ENCODE measurements at places on chromosomes 4 and X.

DNA sequence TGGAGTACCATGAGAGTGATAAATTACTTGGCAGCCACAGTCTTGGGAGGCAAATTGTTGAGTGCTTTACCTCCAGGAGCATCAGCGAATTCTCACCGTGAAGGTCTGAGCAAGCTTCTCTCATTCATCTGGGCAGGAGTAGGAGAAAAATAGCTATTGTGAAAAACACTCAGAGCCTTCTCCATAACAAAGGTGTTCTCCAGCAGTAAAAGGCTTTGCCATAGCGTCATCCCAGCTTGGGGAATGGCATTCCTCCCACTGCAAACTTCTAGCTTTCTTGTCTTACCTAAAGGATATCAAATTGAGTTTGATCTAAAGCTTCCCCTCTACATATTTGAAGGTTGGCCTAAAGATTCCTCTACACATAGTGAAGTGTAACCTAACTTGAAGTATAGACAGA, 29.8 kb upstream of the MAGEA11 start:
- no peak for DNase-seq

DNA sequence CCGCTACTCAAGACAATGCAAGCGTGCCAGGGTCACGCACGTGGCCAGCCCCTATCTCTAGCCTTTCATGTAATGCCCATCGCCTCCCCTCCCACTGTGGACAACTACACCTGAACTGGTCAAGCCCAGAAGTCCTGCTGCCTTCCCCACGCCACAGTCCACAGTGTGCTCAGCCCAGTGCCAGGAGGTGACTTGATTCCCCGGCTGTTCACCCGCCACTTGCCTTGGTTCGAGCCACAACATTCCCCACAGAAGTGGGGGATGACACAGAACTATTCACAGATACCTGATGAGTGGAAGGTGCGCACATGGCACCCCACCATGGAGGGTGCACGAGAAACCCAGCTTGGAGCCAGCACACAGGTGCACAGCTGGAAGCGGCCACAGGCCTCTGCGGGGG, 6.8 kb downstream of the ARHGAP4 start:
- DNase-seq: no peak

DNA sequence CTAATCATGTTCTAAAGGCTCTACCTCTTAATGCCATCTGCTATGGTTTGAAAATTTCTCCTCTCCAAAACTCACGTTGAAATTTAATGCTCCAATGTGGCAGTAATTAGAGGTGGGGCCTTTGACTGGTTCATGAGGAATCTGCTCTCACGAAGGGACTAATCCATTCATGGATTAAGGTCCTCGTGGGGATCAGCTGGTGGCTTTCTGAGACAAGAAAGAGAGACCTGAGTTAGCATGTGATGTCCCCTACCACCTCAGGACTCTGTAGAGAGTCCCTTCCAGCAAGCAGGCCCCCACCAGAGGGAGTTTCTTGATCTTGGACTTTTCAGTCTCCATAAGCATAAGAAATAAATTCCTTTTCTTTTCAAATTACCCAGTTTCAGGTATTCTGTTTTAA, 65.3 kb downstream of the WDFY3 start:
- DNase-seq: no peak

DNA sequence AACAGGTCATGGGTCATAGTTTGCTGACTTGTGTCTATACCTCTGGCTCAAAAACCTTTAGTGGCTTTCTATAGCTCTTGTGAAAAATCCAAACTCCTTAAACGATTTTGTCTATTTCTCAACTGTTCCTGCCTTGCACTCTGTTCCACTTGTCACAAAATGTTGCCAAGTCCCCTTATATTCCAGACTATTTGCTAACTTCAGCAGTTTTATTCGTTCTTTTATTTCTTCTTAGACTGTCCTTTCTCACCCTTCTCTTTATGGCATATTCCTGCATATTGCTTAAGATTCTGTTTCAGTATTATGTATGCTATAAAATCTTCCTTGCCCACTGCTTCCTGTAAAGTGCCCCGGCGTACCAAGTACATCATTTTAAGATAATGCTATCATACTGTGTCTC, 80.8 kb downstream of the RAB28 start:
- no peak for DNase-seq

- no peak for DNase-seq
Measured at GRCh38 chr4:155444721-155445120, 68.0 kb upstream of the MAP9 start.

- DNase-seq: no peak
Measured at GRCh38 chrX:43481576-43481975, 174.5 kb upstream of the MAOA start.

- no peak for DNase-seq
Measured at GRCh38 chrX:38165023-38165422, 55.6 kb downstream of the SRPX start.

DNA sequence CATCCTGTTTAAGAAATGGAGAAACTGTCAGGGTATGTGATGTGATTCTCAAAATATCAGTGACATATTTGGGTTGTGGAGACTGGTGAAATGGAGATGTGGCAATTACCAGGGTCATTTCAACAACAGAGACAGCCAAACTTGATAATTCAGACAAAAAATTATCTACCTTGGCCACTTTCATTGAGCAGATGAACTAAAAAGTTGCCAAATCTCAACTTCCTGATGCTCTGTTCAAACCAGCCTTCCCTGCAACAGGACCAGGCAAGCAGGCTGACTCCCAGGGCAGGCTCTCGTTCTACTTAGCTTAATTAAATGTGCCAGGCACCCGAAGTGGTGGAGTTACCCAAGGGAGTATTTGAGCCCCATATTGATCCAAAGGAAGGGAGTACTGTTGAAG, 199.6 kb downstream of the AFF2 start:
- DNase-seq: no peak

- no peak for DNase-seq
Measured at GRCh38 chr4:139599594-139600374, 43.8 kb upstream of the SETD7 start.

DNA sequence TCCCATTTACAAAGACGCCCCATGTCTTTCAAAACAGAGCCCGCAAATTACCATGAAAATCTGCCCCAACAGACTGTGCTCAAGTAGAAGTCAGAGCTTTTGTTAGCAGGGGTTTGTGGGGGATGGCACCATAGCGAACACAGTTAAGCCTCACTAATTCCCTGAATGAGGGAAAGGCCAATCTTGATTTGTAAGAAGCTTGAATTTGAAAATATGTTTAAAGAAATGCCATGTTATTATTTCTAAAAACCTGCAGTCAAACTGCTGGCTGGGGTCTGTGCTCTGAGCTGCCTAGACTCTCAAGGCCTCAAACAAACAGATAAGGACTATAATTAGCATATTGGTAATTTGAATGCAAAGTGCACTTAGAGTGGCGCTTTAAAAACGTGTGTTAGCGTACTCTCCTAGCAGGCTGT, 9.4 kb upstream of the PAK3 start:
- no peak for DNase-seq

Measured in stimulated activated CD8-positive, alpha-beta memory T cell treated with anti-CD3 and anti-CD28 coated beads, Interleukin-15, amount 100 ng/mL, for 48 hours (primary cell).